Umbilical cord (tissue), 2 donors: ENCODE measurements at places on chromosomes 3 and 15. TPM values are rescaled to one million over a fixed set of nuclear protein-coding genes. Genes with fewer than 3 reads are reported as not detected.

Gene OSBPL10
- 25.0 TPM for total RNA-seq

Gene IFRD2
- total RNA-seq: 45.3 TPM

Gene CPOX
- total RNA-seq: 14.7 TPM

Gene SLC28A2
- total RNA-seq: not detected

Gene TMEM212
- 1.7 TPM for total RNA-seq

Gene HIGD2B
- not detected for total RNA-seq

Gene RASGRF1
- total RNA-seq: 1.7 TPM

Gene OR5AC2
- total RNA-seq: 0.96 TPM

Gene GHSR
- total RNA-seq: 1.4 TPM

Gene GOLGA6A
- 2.6 TPM for total RNA-seq

Gene OR5K4
- 2.6 TPM for total RNA-seq

Gene BFSP2
- 3.4 TPM for total RNA-seq

Gene FEZF2
- 1.9 TPM for total RNA-seq

Gene MESP1
- 2.9 TPM for total RNA-seq

Gene SPINK8
- total RNA-seq: not detected

Gene PSMD6
- total RNA-seq: 60.2 TPM

Gene RBP2
- total RNA-seq: not detected

Gene ABHD17C
- total RNA-seq: 10.4 TPM

Gene CPN2
- not detected for total RNA-seq

Gene SAMD7
- total RNA-seq: 1.9 TPM

Gene LRRN1
- 2.4 TPM for total RNA-seq

Gene GOLGA6L9
- total RNA-seq: 0.96 TPM

Gene C3orf85
- total RNA-seq: 2.6 TPM

Gene PIERCE2
- total RNA-seq: not detected

Gene PAQR9
- 7.9 TPM for total RNA-seq

Gene SLC49A4
- 10.8 TPM for total RNA-seq

Gene ROBO2
- 13.2 TPM for total RNA-seq

Gene DUOX1
- total RNA-seq: 5.8 TPM

Gene THSD4
- total RNA-seq: 9.1 TPM

Gene SAMMSON
- 26.2 TPM for total RNA-seq

Gene ARNT2
- total RNA-seq: 5.3 TPM

Gene XRN1
- total RNA-seq: 68.6 TPM

Gene ILDR1
- total RNA-seq: 3.4 TPM

Gene RPUSD3
- total RNA-seq: 10.4 TPM

Gene RTP3
- 1.2 TPM for total RNA-seq

Gene VILL
- total RNA-seq: 19.5 TPM

Gene RBPMS2
- total RNA-seq: 7.0 TPM

Gene GPX1
- total RNA-seq: 94.6 TPM

Gene CACNA2D2
- total RNA-seq: 0.24 TPM

Gene WDR72
- total RNA-seq: 5.1 TPM
